ENCODE measurements at places on chromosomes 12 and 14.

DNA sequence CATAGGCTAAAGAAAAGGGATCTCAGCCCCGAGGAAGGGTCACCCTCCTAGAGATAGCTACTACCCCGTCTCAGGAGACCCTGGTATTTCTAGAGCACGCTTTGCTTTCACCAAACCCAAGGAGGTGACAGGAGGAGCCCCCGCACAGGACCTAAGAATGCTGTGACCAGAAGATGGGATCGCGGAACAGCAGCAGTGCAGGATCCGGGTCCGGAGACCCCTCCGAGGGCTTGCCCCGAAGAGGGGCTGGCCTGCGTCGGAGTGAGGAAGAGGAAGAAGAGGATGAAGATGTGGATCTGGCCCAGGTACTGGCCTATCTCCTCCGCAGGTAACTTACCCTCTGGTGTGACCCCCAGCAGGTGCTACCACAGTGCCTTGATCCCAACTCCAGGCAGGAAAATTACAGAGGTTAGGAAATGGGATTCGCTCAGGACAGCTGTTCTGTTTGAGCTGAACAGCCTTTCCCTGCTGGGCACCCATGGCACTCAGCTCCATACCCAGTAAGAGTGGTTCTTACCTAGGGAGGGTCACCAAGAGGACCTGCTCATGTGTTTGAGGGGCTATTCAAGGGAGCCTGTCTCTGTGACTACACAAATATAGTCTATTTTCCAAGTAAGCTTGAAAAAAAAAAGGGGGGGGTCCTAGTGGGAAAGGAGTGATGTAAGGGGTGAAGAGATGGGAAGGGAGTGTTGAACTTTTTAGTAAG, 826 bp upstream of the NRL start:
- DNase-seq: no peak

DNA sequence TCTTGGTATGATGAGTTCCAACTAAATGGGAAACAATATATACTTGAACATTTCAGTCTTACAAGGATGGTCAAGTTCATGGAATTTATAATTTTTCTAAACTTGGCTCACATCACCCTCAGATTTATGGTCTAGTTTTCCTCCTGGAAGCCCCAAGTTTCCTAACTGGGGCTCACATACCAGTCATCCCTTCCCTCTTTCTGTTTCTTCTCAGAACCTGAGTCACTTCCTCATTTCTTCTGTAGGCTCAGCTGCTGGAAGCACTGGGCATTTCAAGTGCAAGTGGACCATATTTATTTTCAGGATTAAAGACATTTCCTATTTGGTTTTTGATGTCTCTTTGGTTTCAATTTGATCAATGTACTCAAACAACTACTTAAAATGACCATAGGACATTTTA, 55.4 kb downstream of the GRIP1 start:
- no peak for DNase-seq

- no peak for DNase-seq
Measured at GRCh38 chr12:47817272-47818006, 2.3 kb downstream of the HDAC7 start.

GRCh38 chr14:51167587-51168214, 72.3 kb upstream of the TMX1 start:
- DNase-seq: no peak

DNA sequence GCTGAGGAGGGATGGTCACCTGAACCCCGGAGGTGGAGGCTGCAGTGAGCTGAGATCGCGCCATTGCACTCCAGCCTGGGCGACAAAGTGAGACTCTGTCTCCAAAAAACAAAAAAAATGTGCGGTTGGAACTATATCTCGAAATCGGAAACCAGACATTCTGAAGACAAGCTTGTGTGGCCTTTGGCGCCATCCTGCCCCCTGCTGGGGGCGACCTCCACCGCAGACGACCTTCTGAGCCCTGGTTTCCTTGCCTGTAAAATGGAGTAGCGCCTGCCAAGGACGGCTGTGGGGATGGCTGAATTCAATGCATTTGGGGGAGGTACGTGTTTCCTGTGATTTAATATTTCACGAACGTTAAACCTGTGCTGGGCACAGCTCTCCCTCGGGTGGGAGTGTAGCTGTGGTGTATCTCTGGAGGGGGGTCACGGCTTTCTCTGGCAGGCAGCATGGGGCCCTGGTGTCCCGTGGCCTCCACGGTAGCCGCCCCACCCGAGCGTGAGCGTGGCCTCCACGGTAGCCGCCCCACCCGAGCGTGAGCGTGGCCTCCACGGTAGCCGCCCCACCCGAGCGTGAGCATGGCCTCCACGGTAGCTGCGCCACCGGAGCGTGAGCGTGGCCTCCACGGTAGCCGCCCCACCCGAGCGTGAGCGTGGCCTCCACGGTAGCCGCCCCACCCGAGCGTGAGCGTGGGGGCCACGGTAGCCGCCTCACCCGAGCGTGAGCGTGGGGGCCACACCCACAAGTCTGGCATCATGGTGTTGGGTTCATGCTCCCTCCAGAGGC, 55.3 kb downstream of the LRCOL1 start:
- no peak for DNase-seq

- no peak for DNase-seq
Measured at GRCh38 chr12:11798856-11799501, 149.5 kb downstream of the ETV6 start.

GRCh38 chr14:21015312-21015711, 9.5 kb downstream of the NDRG2 start:
- DNase-seq: no peak

DNA sequence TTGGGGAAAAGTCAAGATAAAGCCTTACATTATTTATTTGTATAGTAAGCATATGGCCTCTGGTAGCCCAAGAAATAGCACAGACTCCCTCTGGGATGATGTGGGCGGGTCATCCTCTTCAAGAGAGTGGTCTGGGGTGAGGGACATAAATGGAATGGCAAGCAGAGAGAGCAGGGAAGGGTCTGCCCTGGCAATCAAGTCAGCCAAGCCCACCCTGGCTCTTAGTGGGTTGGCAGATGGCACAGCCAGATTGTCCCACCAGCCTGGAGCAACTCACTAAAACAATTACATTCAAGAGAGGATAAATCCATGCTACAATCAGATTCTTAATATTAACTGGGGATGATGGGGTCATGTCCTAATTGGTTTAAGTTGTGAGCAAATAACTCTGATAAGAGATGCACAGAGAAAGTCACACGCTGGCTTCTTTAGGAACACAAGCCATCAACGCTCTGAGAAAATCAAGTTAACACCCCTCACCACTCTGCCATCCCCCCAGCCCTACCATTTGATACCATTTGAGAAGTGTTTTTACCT, 2.8 kb upstream of the PELI2 start:
- DNase-seq: no peak

GRCh38 chr12:4643747-4644146, 5.1 kb downstream of the AKAP3 start:
- no peak for DNase-seq

GRCh38 chr12:105539735-105540134, 209.2 kb downstream of the C12orf75 start:
- DNase-seq: no peak

- no peak for DNase-seq
Measured at GRCh38 chr12:111110556-111110955, 190.2 kb upstream of the MYL2 start.

- no peak for DNase-seq
Measured at GRCh38 chr12:109717390-109718357, 4.0 kb downstream of the FAM222A start.

DNA sequence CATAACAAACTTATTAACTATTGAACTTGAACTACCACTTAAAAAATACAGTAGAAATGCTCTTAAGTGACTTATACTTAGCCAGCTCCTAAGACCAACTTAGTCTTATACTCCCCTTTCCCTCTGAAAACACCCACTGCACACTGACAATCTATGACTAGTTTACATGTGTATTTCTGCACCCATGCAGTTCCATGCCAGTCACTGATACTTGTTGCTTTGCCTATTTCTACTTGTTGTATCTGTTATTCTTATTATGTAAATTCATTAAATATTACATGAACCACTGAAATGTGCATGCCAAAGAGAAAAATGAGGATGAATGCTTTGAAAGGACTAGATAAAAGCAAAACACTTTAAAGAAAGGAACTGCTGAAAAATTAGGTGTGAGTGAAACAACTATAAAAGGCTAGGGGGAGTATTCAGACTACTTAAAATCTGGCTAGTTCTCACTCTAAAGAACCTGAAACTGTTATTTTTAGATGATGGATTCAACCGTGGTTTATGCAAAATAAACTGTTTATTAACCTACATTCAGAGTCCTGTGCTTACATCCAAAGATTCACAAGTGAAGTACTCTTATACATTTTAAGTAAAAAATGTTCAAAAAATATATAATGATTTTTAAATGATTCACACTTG, 74.7 kb downstream of the RPS6KA5 start:
- no peak for DNase-seq

GRCh38 chr12:105580821-105581352, 250.4 kb downstream of the C12orf75 start:
- no peak for DNase-seq

GRCh38 chr12:120800665-120801064, 75.0 kb downstream of the ACADS start:
- DNase-seq: no peak
